Endothelial cell of umbilical vein (primary cell): ENCODE measurements at places on chromosomes 3 and 15. TPM values are rescaled to one million over a fixed set of nuclear protein-coding genes. Genes with fewer than 3 reads are reported as not detected.

CPNE9 gene
- polyA plus RNA-seq = not detected in 2 replicates

CMTM8 gene
- 11.8 and 11.9 TPM in 2 replicates for polyA plus RNA-seq

DET1 gene
- polyA plus RNA-seq = 5.5 and 5.6 TPM in 2 replicates

PYDC2 gene
- not detected in 2 replicates for polyA plus RNA-seq

ACTRT3 gene
- polyA plus RNA-seq = 2.1 and 2.6 TPM in 2 replicates

MESP2 gene
- 0.21 and 0.43 TPM in 2 replicates for polyA plus RNA-seq

PLAAT1 gene
- 0.54 and 0.58 TPM in 2 replicates for polyA plus RNA-seq

JMJD7 gene
- polyA plus RNA-seq = 7.3 and 7.8 TPM in 2 replicates

SERINC4 gene
- polyA plus RNA-seq = 0.05 TPM in 1 of 2 replicates, not detected in the other

CRELD1 gene
- 41.2 and 43.9 TPM in 2 replicates for polyA plus RNA-seq

ADAMTSL3 gene
- not detected in 2 replicates for polyA plus RNA-seq

TICRR gene
- 4.8 and 4.9 TPM in 2 replicates for polyA plus RNA-seq

GABRG3 gene
- not detected in 2 replicates for polyA plus RNA-seq

AMIGO3 gene
- polyA plus RNA-seq = 0.21 and 1.2 TPM in 2 replicates

DYNLT2B gene
- polyA plus RNA-seq = 9.2 and 11.2 TPM in 2 replicates

TM6SF1 gene
- polyA plus RNA-seq = 33.0 and 38.0 TPM in 2 replicates

TLR9 gene
- 0.11 TPM in 1 of 2 replicates, not detected in the other for polyA plus RNA-seq

PLA2G4B gene
- 3.7 and 7.9 TPM in 2 replicates for polyA plus RNA-seq

MYEF2 gene
- polyA plus RNA-seq = 9.4 and 11.6 TPM in 2 replicates

CCR3 gene
- not detected in 2 replicates for polyA plus RNA-seq

SPESP1 gene
- polyA plus RNA-seq = 1.5 and 2.0 TPM in 2 replicates

GOLGA6L9 gene
- polyA plus RNA-seq = 1.0 and 1.3 TPM in 2 replicates

HPS3 gene
- 6.7 and 8.8 TPM in 2 replicates for polyA plus RNA-seq

NANOGP8 gene
- not detected in 2 replicates for polyA plus RNA-seq

SLC24A1 gene
- polyA plus RNA-seq = 3.6 and 5.4 TPM in 2 replicates

SLC24A5 gene
- polyA plus RNA-seq = not detected in 2 replicates

BNC1 gene
- 3.9 TPM in 2 replicates for polyA plus RNA-seq

SLC28A1 gene
- polyA plus RNA-seq = not detected in 2 replicates

PARP14 gene
- polyA plus RNA-seq = 18.8 and 19.7 TPM in 2 replicates

UPK1B gene
- not detected in 2 replicates for polyA plus RNA-seq

DNASE1L3 gene
- polyA plus RNA-seq = 1.2 and 1.3 TPM in 2 replicates

GOLGA8T gene
- polyA plus RNA-seq = 0.04 TPM in 1 of 2 replicates, not detected in the other

TFDP2 gene
- 4.6 and 8.5 TPM in 2 replicates for polyA plus RNA-seq

CCDC13 gene
- 0.24 and 0.36 TPM in 2 replicates for polyA plus RNA-seq

MITF gene
- 1.6 TPM in 2 replicates for polyA plus RNA-seq

LRCH3 gene
- 43.9 and 52.5 TPM in 2 replicates for polyA plus RNA-seq

DOCK3 gene
- polyA plus RNA-seq = 0.08 TPM in 2 replicates

TTLL13 gene
- polyA plus RNA-seq = 0.04 and 0.05 TPM in 2 replicates

CHRM5 gene
- polyA plus RNA-seq = 0.03 TPM in 1 of 2 replicates, not detected in the other

ALDH1L1 gene
- not detected in 2 replicates for polyA plus RNA-seq

PBRM1 gene
- 18.2 and 26.7 TPM in 2 replicates for polyA plus RNA-seq

RTP3 gene
- polyA plus RNA-seq = 0.06 TPM in 1 of 2 replicates, not detected in the other

CAPN3 gene
- 3.7 and 3.9 TPM in 2 replicates for polyA plus RNA-seq

HCLS1 gene
- polyA plus RNA-seq = 43.7 and 51.9 TPM in 2 replicates

AGBL1 gene
- not detected in 2 replicates for polyA plus RNA-seq

WDR76 gene
- 3.1 and 3.3 TPM in 2 replicates for polyA plus RNA-seq

KNG1 gene
- polyA plus RNA-seq = not detected in 2 replicates

ZCWPW2 gene
- polyA plus RNA-seq = 0.04 and 0.05 TPM in 2 replicates

KBTBD8 gene
- polyA plus RNA-seq = 0.25 and 0.26 TPM in 2 replicates

EEF1AKMT4 gene
- polyA plus RNA-seq = 8.0 and 9.8 TPM in 2 replicates

LOXL1 gene
- 14.4 and 19.3 TPM in 2 replicates for polyA plus RNA-seq

ITGA11 gene
- 0.83 and 1.0 TPM in 2 replicates for polyA plus RNA-seq

MYO5A gene
- polyA plus RNA-seq = 28.8 and 31.9 TPM in 2 replicates

NEK11 gene
- polyA plus RNA-seq = 0.92 and 1.7 TPM in 2 replicates
